ENCODE measurements at places on chromosomes 3 and 15.

DNA sequence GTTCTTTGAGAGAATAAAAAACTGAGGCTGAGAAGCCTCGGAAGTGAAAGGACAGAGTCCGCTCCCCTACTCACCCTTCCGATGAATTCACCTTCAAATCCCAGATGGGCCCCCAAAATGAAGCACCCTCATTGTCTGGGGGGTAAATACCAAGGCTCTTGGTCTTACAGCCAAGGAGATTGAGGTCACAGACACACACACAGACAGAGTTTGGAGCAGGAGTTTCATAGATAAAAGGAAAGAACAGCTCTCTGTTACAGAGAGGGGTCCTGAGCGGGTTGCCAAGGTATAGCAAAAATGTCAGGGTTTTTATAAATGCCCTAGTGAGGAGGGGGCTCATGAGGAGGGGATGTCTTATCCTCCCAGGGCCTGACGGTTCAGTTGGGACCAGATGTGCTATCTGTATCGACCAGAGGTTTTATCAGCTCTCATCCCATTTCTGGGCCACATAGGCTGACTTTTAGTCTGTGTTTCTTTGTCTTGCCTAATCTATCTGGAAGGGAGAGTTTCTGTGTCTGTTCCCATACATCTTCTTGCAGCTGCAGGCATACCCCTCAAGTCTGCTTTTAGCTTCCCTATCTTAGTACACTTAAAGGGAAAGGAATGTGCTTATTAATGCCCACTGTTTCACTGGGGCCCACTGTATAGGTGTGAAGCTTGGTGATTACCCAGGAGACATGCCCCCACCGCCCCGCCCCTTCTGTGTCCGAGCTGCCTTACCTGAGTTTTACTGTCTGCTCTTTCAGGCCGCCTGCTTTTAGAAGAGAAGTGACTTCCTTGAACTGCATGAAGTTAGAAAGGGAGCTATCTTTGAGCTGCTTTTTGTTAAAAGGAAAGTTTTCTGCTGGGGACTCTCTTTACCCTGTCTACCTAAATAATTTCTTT lies 66.8 kb upstream of the ATP11B start:
- DNase-seq: no peak

DNA sequence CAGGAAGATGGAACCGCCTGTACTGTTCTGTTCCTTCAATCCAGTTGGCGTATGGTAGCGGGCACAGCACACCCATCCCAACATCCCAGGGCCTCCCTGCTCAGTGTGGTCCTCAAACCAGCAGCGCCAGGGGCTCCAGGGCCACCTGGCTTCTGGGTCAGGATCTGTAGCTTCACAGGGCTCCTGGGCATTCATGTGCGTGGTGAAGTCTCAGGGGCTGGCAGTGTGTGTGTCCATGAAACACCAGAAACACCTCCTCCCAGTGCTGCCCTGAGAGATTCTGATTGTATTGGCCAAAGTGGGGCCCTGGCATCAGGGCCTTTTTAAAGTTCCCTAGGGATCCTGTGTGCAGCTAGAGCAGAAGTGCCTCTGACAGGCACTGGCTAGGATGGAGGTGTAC lies 42.1 kb downstream of the ABTB1 start:
- DNase-seq: no peak

DNA sequence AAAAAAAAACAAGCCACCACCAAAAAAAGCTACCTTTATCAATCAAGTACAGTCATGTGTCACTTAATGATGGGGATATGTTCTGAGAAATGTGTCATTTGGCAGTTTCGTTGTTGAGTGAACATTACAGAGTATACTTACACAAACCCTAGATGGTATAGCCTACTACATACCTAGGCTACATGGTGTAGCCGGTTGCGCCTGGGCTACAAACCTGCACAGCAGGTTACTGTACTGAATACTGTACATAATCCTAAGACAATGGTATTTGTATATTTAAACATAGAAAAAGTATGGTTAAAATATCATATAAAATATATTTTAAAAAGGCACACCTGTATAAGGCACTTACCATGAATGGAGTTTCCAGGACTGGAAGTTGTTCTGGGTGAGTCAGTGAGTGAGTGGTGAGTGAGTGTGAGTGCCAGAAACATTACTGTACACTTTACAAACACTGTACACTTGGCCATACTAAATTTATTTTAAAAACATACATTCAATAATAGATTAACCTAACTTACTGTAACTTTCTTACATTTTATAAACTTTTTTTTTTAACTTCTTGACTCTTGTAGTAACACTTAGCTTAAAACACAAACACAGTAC lies 25.9 kb upstream of the JMJD7 start:
- DNase-seq: no peak

GRCh38 chr3:126666658-126667528 lies 12.0 kb upstream of the TXNRD3 start:
- DNase-seq: no peak

DNA sequence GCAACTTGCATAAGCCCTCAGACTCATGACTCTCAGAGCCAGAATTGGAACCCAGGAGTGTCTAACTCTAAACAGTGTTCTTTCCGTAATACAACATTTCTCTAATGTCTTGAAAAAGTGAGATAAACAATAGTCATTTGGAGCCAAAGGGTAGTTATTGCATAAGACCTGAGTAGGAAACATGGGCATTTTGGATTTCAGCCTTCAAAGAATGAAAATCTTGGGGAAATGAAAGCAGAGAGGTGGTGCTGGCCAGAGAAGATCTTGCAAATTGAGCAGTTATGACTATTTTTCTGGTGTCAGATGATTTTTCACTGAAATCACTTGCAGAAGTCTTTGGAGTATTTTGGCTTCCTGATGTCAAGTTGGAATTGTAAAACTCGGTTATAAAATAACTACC lies 379.4 kb downstream of the DIPK2A start:
- no peak for DNase-seq

- DNase-seq: no peak
Measured at GRCh38 chr15:33768670-33769190, 199.6 kb upstream of the CHRM5 start.

DNA sequence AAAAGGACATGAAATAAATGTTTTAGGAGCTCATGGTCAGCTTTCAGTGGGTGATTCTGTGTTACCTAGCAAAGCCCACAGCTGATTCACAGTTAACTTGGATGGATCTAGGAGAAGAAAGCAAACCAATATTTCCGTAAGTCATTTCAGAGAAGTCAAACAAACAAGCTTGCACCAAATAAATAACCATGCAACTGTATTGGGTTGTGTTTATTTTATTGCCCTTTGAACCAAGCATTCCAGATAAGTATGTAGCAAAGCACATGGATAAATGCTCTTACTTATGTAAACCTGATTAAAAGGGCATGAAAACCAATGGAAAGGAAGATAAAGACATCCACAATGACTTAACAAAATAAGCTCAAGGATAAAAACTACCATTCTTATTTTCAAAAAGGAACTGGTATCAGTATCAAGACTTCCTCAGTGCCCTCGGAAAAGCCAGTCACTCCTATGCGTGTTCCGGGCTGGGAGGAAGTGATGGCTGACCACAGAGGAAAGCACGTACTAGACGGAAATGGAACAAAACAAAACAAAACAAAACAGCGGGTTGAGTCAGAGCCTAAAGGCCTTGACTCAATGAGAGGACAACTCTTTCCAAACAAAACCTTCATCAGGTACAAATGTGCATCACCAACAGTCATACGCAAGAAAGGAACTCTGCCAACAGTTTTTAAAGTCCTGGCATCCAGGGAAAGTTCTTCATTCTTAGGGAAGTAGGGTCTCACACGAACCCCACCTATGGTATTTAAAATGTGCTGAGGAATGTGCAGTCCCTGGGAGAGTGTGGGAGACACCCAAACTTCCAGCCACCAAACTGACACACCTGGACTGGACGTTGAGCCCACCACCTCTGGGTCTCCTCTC lies 103.3 kb downstream of the SNRK start:
- peak; percentile 58 for DNase-seq

DNA sequence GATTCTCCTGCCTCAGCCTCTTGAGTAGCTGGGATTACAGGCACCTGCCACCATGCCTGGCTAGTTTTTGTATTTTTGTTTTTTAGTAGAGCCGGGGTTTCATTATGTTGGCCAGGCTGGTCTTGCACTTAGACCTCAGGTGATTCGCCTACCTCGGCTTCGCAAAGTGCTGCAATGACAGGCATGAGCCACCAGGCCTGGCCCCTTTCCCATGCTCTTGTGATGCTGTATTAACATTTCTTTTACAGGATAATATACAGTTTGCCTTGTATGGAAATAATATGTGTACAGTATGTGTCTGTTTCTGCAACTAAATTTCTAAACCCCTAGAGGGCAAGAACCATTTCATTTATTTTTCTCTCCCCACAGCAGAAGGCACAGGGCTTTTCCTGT lies 37.8 kb downstream of the SCG5 start:
- DNase-seq: no peak

- no peak for DNase-seq
Measured at GRCh38 chr3:172293093-172293492, 155.2 kb downstream of the GHSR start.

DNA sequence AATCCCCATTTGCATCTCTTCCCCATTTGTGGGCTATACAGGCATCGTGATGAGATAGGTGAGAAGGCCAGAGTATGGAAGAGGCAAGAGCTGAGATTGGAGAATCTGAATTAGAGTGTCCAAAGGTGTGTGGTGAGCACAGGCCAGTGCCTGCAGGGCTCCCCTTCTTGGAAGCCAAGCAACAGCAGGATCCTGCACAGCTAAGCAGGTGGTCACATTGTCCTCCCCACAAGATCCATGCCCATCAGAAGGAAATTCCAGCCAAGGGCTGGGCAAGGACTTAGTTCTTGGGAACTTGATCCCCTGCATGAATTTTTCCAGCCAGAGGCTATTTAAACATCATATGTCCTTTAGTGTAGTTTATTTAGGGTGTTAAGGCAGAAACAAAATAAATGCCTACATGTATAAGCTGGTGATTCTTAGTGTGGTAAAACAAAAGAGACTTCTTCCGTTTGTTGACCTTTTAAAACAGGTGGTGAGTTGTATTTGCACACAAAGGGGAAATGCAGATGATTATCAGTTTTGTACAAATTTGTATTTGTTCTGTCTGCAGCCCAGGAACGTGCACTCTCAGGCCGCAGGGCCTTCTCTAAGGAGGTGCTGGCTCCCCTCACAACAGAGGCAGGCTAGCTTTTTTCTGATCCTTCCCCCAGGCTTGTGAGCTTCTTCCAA lies 110.2 kb downstream of the PLCL2 start:
- DNase-seq: no peak

DNA sequence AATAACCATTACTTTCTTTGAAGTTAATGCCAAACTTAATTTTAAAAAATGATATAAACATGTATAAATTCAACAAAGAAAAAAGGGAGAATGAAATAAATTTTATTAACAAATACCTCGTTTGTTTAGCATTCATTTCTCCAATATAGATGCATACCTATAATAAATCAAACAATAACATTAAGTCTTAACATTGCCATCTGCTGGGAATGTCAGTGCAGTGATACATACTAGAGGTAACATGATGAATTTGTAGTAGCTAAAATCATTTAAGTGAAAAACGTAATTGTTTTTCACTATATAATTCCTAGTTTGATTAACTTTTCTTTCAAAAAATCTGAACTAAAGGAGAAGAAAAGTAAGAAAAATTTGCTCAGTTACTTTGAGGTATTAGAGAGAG lies 340.2 kb upstream of the CBLB start:
- no peak for DNase-seq

DNA sequence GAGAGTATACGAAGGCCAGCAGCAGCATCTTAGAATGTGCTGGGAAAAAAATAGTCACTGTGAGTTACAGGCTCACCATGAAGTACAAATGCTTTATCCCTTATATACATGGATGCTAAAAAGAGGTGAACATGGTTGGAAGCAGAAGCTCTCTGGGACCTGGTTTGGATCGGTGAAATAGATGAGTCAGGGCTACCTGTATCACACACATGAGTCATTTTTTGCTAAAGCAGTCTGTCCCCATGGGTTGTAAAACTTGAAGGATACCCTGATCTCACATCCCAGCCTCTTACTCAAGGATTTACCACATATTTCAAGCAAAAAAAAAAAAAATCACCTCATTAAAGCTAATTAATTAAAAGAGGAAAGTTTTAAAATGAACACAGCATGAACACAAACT lies 6.9 kb upstream of the SERPINI2 start:
- DNase-seq: no peak

DNA sequence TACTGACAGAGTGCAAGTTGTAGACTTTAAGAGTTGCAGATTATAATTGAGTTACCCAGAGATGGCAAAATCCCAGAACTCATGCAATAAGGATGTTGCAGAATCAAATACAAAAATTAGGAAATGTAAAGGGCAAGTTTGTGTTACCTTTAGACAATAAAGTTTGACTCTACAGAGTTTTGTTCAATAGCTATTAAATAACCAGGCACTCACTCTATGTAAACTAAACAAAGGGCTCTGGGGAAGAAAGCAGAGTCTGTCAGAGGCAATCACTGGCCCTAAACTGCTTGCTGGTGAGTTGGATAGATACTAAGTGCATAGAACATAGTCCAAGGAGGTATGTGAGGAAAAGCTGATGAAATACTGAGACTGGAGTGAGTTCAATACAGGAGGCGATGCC lies 40.0 kb upstream of the PLCL2 start:
- DNase-seq: no peak

- DNase-seq: no peak
Measured at GRCh38 chr3:64871834-64872249, 184.0 kb upstream of the ADAMTS9 start.

GRCh38 chr15:70217226-70218160 lies 119.8 kb upstream of the TLE3 start:
- no peak for DNase-seq

DNA sequence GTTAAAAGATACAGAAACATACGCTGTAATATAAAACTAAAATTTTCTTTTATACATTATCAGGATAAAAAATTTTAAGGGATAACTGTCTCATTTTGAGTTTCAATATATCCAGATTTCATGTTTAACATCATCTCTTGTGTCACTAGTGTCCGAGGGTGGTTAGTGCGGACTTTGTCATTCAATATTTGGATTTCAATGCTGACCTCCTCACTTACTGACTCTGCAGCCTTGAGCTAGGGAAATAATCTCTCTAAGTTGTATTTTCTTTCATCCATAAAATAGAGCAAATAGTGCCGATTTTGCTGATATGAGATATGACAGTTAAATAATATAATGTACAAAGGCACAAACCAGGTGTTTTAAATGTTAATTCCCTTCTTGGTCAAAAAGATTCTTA lies 203.2 kb downstream of the CPNE4 start:
- no peak for DNase-seq

DNA sequence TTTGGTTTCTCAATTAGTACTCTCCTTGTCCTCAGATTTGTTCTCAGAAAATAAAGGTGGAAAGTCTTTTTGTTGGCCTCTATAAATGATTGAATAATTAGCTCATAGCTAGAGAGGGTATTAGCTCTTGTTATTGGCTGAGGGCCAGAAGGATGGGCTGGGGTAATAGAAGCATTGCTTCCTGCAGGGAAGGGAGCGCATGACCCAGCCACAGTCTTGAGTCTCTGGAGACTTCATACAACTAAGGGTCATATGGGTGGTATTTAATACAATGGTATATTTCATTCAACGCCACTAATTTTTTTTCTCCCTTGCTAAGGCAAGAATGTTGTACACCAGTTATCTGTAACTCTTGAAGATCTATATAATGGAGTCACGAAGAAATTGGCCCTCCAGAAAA lies 8.4 kb downstream of the DNAJA4 start:
- DNase-seq: no peak

Measured in activated T-cell treated with anti-CD3 and anti-CD28 coated beads for 1 hour (primary cell).